ENCODE measurements at places on chromosomes 3 and 15.
A peak's percentile ranks its signal among the peaks of the same experiment; 100 is the strongest.

DNA sequence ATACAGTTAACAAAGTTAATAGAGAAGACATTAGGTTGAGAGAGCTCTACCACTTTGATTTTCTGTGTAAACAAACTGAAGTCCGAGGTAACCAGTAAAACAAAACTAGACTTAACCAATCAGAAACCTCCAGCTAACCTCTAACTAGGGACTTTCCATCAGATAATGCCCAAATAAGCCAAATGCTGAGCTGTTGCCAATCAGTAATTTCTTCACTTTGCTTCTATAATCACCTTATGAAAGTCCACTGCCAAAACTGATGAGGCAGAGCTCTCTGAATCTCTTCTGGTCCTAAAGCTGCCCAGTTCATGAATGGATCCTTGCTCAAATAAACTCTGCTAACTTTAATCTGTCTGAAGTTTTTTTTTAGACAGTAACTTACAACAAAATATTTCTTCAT is 448.0 kb upstream of the NECTIN3 start:
- DNase-seq: no peak

DNA sequence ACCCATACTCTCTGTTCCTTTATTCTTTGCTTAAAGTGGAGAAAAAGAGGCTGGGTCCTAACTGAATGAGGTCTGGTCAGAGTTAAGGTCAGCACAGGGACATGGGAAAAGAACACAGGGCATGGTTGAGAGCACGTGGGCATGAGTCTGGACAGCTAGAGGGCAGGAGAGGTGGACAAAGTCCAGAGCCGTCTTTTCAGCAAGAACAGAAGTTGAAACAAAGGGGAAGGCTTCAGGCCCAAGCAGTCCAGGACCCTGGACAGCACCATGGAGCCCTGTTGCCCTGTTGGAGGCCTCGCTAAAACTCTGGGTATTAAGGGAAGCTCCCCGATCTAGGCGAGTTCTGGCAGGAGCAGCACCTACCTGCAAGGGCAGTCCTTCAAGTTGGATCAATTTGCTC is 50.7 kb downstream of the XYLB start:
- peak; percentile 19 for DNase-seq

DNA sequence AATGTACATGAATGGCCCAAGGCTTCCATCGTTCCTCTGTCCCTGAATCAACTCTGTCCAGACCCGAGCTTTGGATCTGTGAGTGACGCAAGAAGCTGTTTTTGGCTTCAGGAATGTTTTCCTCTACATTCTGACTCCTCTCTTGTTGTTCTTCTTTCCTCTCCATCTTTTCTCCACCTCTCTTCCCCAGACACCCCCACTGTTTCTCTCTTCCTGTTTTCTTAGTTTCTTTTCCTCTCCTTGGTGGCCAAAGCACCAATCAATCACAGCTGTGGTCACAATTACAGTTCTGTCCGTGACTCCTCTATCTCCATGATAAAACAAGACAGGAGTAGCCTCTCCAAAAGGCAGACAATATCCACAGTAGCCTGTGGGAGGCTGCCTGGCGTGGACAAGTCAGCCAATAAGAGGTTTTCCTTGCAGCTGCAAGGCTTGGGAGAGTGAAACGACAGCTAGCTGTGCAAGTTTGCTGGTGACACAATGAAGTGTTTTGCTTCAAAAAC is 4.9 kb upstream of the TMEM212 start:
- DNase-seq: no peak

DNA sequence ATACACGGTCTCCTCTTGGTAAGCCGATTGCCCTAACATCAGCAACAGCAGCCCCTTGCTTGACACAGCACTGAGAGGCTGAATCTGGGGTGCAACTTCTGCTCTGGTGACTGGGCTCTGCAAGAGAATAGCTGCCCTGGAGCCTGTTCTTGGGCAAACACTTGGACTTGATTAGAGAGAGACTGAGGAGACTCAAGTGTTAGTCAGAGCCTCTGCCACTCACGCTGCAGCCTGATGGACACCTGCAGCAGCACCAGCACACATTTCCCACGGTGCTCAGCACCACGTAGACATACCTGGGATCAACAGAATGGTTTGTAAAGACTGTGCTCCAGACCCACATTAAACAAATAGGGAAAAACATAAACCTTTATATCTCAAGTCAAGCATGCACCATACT is 35.8 kb upstream of the UMPS start:
- no peak for DNase-seq

DNA sequence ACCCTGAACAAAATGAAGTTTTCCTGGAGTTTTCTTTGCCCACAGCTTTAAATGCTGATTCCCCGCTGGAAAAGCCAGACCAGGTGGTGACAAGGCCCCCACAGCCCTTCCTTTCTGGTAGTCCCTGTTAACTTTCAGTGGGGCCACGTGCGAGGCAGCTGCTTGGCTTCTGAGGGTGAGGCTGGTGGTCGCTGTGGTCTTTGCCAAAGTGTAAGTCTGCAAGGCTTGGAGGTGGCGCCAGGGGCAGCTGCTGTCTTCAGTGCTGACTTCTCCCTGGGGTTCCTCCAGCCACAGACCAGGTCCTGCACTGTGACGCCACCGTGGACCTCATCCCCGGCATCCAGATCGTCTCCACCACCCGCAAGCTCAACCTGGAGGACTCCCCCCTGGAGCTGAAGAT is 54.1 kb upstream of the TAMM41 start:
- no peak for DNase-seq

- DNase-seq: peak; percentile 44
These were observed 39.7 kb upstream of the MYZAP start for GRCh38 chr15:57551715-57552677.

GRCh38 chr15:95284492-95284891 is 1046.0 kb upstream of the NR2F2 start:
- no peak for DNase-seq

- no peak for DNase-seq
These were observed 11.2 kb downstream of the PLXNB1 start for GRCh38 chr3:48418651-48419050.

DNA sequence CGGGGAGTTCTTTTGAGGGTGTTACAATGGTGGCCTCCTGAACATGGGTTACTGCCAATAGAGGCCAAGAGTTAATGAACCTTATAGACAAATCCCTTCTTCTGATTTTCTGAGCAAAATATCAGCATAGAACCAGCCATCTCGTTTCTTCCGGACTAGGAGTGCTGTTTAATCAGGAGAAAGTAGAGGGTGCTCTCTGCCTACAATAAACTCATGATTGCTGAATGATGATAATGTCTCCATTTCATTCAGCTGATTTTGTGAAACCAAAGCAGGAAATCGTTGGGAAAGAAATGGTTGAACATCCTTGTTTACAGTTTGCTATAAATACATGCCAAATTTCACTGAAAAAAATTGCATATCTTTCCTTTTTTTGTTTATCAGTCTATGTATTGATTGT is 142.8 kb upstream of the PLSCR5 start:
- DNase-seq: no peak

- DNase-seq: no peak
These were observed 371.9 kb upstream of the RARB start for GRCh38 chr3:25056036-25056755.

DNA sequence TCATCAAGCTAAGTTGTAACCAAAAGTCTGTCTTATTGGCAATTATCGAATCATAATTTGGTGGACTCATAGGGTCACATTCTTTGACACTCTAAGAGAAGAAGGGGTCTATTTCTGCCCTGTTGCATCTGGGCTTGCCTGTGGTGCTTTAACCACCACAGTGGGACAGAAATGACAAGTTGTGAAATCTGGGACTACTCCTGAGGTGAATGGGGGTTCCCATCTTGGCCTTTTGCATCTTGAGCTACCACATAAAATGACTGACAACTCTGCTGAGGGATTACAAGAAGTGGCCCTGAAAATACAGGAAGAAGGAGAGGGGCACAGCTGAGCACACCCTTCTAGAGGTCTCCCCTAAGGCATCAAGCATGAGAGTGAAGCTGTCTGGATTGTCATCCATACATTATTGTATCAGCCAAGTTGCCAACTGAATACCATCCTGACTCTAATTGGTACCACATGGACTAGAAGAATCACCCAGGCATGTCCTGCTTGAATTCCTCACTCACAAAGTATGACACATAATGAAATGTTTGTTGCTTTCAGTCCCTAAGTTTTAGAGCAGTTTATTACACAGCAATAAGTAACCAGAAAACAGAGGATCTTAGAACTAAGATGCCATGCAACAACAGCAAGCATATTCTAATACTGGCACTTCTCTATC is 306.5 kb downstream of the ROBO1 start:
- no peak for DNase-seq

DNA sequence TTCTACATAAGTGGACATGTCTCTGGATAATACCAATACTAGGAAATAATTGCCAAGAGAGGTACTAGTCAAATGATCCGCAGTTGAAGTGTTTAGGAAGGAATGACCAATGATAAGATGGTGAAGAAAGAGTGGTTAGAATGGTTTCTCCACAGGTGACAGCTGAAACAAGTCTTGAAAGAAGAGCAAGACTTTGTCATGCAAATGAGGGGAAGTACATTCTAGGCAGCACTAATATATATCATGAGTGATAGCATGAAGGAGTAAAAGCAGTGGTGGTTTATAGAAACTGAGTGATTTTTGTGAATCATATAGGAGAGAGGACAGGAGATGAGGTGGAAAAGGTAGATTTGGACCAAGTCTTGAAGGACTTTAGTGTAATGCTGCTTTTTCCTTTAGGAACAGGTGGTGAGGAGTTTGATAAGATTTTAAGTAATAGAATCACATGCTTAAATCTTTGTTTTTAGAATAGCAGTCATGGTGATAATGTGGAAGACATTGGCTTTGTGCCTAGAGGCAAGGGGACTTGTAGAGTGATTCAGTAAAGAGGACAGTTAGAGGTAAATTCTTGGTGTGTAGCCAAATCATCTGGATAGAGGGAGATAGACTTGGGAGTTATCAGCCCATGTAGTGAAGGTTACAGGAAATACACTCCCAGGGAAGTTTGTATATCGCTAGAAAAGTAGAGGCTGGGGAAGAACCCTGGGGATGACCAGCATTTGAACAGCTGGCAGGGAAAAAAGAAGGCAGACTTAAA is 31.9 kb downstream of the SLMAP start:
- DNase-seq: no peak

GRCh38 chr3:160673188-160673587 is 3.8 kb upstream of the ARL14 start:
- DNase-seq: no peak

GRCh38 chr15:28921919-28922706 is 36.3 kb downstream of the APBA2 start:
- DNase-seq: no peak

DNA sequence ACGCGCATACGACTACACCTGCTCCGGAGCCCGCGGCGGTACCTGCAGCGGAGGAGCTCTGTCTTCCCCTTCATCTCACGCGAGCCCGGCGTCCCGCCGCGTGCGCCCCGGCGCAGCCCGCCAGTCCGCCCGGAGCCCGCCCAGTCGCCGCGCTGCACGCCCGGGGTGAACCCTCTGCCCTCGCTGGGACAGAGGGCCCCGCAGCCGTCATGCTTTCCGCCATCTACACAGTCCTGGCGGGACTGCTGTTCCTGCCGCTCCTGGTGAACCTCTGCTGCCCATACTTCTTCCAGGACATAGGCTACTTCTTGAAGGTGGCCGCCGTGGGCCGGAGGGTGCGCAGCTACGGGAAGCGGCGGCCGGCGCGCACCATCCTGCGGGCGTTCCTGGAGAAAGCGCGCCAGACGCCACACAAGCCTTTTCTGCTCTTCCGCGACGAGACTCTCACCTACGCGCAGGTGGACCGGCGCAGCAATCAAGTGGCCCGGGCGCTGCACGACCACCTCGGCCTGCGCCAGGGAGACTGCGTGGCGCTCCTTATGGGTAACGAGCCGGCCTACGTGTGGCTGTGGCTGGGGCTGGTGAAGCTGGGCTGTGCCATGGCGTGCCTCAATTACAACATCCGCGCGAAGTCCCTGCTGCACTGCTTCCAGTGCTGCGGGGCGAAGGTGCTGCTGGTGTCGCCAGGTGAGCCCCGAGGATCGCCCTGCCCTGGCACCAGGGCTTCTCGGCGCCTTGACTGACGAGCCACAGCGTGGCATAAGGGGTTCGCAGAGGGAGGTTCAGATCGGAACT is 420 bp downstream of the SLC27A2 start:
- DNase-seq: peak; percentile 16

- no peak for DNase-seq
These were observed 278.0 kb downstream of the CGGBP1 start for GRCh38 chr3:87780811-87781210.

GRCh38 chr3:117417411-117417810 is 707.8 kb downstream of the TUSC7 start:
- no peak for DNase-seq

GRCh38 chr15:72047020-72047419 is 70.9 kb downstream of the MYO9A start:
- DNase-seq: no peak

- no peak for DNase-seq
These were observed 13.3 kb upstream of the TMEM87A start for GRCh38 chr15:42286445-42287029.

- DNase-seq: no peak
These were observed 403.6 kb upstream of the CDIN1 start for GRCh38 chr15:36175741-36176291.

DNA sequence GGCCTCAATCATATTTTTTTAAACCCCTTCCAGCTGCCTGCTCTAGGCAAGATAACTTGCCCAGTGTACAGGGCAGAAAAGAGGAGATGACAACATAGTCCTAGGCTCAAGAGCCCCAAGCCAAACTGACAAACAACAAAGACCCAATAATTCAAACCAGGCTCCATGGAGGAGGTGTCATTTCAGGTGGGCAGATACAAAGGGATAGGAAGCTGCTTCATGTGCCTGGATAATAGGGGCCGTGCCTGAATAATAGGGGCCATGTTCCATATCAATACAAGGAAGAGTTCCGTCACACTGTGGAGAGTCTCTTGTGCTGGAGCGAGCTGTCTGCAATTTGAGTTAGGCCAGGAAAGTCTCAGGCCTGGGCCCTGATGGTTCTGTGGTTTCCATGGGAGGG is 35.4 kb upstream of the TRIM71 start:
- DNase-seq: no peak

DNA sequence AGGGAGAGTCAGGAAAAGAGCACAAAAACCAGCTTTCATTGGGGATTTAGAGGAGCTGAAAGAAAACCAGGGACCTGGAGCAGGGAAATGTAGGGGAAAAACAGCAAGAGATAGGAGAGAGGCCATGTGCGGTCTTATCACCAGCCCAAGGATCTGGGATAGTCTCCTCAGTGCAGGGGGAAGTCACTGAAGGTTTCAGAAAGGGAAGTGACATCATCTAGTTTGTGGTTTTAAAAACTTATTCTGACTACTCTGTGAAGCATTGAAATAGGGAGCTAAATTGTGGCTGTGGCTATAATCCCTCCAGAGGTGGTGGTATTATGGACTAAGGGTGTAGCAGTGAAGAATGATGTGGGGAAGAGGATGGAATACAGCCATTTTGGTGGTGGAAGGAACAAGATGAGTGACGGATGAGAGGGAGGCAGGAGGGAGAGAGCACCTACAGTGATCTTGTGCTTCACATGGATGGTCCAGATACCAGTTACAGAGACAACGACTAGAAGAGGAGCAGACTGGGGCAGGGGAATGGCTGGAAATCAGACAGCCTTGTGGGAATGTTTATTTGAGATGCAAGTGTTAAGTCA is 72.7 kb downstream of the HMG20A start:
- no peak for DNase-seq

GRCh38 chr3:53161450-53161819 is 426 bp downstream of the PRKCD start:
- DNase-seq: peak; percentile 29

- no peak for DNase-seq
These were observed 45.6 kb downstream of the TNFAIP8L3 start for GRCh38 chr15:51049081-51049480.

GRCh38 chr3:41740374-41740886 is 221.5 kb downstream of the ULK4 start:
- no peak for DNase-seq

Data from body of pancreas (tissue), 4 donors.